Hepatocyte (in vitro differentiated cells): ENCODE measurements at places on chromosomes 13 and 19. TPM values are rescaled to one million over a fixed set of nuclear protein-coding genes. Genes with fewer than 3 reads are reported as not detected.

- no peak for DNase-seq
Measured at GRCh38 chr19:14325863-14326262, 55.4 kb upstream of the ADGRE5 start.

GRCh38 chr13:74243637-74244526, 109.7 kb upstream of the KLF12 start:
- no peak for DNase-seq

DNA sequence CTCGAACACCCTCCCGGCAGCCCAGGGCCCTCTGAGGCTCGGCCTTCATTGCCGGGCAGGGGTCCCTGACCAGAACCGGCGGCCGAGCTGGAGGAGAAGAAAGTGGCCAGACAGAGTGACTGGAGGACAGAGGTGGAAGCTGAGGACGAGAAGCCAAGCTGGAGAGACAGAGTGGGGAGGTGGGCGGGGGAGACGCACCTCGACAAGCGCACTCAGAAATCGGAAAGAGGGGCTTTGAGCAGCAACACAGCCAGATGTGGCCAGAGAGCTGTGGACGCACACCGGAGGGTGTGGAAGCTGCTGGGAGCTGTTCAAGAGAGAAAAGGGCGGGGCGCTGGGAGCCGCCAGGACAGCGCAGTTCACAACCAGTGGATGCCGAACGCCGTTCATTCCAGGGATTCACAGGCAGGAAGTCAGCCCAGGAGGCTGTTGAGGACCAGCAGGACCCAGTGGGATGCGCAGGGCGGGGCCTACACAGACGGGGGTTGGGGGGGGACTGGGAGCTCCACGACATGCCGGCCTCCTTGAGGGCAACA, 28.2 kb upstream of the C13orf46 start:
- DNase-seq = no peak

- DNase-seq = no peak
Measured at GRCh38 chr19:37218592-37218935, 550 bp downstream of the ZNF383 start.

DNA sequence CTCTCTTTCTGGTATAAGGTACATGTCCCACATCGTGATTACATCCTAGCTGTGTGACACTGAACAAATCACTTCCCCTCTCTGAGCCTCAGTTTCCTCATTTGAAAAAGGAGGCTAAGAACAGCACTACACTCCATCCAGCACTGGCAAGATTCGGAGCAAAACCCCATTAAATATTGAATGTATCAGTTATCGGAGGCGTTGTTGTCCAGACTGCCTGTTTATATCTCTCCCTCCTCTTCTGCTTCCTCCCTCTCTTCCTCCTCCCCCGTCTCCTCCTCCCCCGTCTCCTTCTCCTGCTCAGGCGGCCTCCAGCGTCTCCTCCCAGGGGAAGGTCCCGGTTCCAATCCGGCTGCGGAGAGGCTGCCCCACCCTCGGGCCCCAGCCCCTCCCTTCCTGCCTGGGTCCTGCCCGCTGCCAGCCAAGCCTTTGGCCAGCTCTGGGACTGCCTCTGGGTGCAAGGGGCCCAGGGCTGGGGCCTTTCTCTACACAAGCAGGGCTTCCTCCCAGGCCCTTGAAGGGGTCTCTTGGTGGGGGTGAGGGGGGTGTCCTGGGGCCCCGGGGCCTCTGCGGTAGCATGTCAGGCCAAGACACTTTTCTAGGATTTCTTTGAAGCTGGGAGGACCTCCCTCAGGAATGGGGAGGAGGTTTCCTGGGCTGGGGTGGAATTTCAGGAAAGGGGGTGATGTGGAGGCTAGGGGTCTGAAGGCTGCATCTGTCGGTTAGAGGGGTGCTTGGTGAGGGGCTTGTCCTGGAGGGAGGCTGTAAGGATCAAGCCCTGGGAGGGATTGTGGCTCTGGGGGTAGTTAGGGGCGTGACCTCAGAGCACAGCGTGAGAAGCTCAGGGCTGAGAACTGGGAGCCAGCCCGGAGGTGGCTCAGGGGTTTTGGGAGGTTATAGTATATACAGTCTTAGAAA, 1.9 kb downstream of the RRAS start:
- peak; percentile 71 for DNase-seq

- peak; percentile 41 for DNase-seq
Measured at GRCh38 chr19:49767381-49767780, 580 bp downstream of the AP2A1 start.

- no peak for DNase-seq
Measured at GRCh38 chr19:48418317-48419064, 25.0 kb downstream of the GRIN2D start.

GRCh38 chr13:111283457-111283856, 37.0 kb upstream of the TEX29 start:
- no peak for DNase-seq

The SULT2A1 gene
- total RNA-seq = 188 and 193 TPM in 2 replicates

The ZNF112 gene
- total RNA-seq = 6.7 and 8.8 TPM in 2 replicates

The ZNF99 gene
- not detected in 2 replicates for total RNA-seq

The CYP2A7 gene
- not detected in 2 replicates for total RNA-seq
